Activated naive CD4-positive, alpha-beta T cell treated with anti-CD3 and anti-CD28 coated beads, Interleukin-2, amount 50 U/mL, for 16 hours (primary cell): ENCODE measurements at places on chromosomes 6 and 20.

- no peak for DNase-seq
Observed at GRCh38 chr20:400128-400453, 8.0 kb upstream of the RBCK1 start.

- no peak for DNase-seq
Observed at GRCh38 chr6:166023273-166023989, 144.2 kb downstream of the TBXT start.

DNA sequence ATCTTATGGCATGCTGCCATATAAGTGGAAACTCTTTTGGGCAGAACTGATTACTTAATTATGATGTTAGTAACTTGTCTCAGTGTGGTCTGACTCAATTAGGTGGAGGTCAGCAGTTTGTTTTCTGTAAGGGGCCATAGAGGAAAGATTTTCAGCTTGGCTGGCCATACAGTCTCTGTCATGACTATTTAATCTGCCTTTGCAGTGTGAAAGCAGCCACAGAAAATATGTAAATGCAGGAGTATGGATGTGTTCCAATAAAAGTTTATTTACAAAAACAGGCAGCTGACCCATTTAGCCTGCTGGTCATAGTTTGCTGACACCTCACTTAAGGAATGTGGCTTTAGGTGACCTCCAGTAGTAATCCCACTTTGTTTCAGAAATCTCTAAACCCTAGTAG, 700.7 kb downstream of the EPM2A start:
- DNase-seq = no peak

DNA sequence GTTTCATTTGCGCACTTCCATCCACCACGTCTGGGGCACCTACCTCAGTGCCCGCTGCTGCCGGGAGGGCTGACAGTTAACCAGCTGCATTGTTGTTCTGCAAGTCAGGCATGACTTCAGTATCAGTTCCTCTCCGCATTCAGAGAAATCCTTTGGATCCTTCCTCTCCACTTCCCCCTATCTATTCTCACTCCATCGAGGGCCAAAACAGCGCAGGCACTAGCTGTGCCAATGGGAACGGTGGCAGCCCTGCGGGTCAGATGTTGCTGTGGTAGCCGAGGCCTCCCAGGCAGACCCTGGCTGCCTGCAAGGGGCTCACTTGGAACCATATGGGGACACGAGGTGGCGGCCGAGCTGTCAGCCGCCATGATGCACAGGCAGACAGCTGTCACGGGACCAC, 64.2 kb upstream of the INSM1 start:
- DNase-seq = no peak

DNA sequence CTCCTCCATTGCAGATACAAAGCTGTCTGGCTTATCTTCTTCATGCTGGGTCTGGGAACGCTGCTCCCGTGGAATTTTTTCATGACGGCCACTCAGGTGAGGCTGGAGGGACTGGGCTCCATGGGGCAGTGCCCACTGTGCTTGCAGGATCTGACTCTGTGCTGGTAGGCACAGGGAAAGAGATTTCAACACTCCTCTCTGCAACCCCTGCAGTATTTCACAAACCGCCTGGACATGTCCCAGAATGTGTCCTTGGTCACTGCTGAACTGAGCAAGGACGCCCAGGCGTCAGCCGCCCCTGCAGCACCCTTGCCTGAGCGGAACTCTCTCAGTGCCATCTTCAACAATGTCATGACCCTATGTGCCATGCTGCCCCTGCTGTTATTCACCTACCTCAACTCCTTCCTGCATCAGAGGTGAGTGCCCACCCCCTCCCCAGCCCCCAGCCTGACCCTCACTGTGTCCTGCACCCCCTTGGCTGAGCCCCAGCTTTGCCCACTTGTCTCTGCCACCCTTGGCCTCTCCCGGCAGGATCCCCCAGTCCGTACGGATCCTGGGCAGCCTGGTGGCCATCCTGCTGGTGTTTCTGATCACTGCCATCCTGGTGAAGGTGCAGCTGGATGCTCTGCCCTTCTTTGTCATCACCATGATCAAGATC, 6.1 kb downstream of the SLC29A1 start:
- DNase-seq = no peak

DNA sequence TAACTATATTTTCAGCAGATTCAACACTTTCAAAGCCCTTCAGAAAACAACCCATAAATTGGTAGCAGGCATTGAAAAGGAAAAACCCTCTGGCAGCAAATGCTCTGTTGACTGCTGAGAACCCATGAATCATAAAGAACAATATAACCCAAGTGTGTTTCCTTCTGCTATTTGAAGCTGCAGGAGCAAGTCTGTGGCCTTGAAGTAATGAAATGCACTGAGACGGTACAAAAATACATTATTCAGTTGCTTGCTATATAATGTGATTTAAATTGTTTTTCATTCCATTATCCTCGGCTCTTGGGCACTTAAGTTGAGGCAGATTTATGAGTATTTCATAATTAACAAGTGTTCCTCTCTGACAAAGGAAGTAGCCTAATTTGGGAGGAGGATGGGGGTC, 40.6 kb upstream of the SAMD5 start:
- DNase-seq = no peak

- DNase-seq = peak; percentile 50
Observed at GRCh38 chr20:62953839-62954703, 1.6 kb downstream of the SLC17A9 start.

GRCh38 chr6:149457316-149457884, 27.4 kb downstream of the ZC3H12D start:
- no peak for DNase-seq

DNA sequence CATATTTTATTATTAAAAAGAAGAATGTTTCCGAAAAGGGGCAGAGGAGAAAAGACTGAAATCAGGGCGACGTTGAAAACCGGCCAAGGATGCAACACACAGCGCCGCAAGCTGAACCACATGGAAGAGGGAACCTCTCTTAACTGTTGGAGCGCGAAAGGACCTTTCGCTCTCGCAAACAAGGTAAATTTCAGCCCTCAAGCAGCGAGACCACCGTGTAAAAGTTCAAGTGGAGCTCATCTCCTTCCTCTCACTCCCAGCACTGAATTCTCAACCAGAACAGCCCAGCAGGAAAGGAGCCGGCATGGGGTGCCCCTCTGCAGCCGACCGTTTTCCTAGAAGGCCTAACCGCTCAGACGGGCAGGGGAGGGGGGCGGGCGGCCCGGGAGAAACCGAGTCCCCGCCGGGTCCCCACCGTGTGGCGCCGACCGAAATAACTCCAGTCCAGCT, 621 bp downstream of the GPR63 start:
- no peak for DNase-seq

- DNase-seq = no peak
Observed at GRCh38 chr6:118536478-118536877, 11.6 kb upstream of the PLN start.

DNA sequence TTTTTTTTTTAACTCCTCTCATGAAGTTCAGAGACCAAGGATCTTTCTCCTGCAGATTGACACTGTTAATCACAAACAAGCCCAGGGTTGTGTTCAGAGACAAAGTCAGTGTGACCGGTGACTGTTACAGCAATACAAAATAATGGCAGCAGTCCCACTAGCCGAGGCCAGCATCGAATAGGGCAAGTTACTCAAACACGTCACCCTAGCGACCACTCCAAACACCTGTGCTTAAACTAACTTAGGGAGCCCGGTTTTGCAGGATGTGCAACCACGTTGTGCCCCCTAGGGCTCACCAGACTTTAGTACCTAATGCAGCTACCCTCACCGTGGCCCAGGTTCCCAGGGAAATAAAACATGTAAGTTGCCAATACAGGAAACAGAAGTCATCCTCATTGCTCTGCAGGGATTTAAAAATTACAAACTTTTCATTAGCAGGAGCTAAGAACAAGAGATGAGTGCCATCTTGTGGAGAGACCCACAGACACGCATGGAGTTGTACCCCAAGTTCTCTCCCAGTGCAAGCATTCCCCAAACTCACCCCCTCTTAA, 38.1 kb downstream of the FAM50B start:
- DNase-seq = no peak

DNA sequence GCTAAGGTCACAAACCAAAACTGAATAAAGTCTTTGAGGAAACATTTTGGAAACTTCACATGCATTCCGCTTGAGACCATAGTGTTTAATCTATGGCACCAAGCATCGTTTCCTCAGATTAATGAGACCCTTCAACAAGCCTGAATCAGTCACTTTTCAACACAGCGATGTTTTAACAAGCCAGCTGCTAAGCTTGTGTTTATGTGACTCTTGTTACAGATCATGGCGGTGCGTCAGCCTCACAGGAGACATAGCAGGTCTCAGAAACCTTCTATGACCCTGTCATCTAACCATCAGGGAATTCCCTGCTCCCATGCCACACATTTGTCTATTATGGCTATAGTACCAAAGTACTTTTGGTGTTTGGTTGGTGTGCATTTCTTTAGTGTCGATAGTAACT, 57.2 kb downstream of the MTFR2 start:
- DNase-seq = no peak

DNA sequence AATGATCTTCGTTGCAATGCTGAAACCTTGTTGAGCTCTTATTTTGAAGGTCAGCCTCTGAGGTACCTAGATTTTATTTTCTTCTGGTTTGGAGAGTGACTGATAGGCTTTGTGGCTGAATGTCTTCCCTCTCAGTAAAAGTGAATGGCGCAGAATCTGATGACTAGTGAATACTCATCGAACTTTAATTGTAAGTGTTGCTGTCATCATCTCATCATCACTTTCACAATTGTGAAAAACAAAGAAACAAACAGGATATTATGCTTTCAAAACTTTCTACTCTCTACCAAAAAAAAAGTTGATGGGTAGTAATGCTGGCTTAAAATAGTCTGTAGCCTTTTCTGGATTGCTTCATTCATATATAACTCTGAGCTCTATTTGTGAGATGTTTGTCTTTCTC, 239.5 kb upstream of the RAB32 start:
- DNase-seq = no peak

DNA sequence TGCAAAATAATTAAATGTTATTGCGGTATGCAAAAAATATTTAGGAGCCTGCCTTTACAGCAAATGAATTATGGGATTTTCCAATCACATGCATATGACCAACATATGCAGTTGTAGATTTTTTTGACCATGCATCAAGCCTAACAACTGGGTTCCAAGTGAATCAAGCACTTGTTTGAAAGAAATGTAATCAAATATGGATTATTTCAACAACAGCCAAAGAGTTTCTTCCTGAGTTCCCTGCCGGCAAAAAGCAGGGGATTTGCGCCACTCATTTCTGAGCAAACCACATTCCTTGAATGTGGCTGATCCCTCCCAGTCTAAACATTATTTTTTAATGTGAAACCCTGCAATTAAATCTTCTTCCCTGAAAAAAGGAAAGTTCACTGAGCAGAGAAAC, 100.1 kb upstream of the ADTRP start:
- no peak for DNase-seq

DNA sequence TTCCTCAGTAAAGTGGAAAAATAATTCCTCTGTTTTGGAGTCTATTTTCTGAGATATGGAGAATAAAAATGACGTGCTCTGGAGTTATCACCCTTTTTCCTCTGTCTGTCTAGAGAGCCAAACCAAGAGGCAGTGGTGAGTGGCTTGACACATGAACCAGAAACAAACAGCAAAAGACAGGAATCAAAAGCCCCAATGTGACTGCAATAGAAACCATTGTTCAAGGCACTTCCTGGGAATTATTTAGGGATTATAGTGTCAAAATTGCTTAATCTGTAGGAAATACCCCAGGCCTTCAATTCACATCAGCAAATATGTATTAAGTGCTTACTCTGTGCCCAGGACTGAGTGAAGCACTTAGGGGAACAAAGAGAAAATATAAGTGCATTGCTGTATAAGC, 560.4 kb upstream of the JAG1 start:
- DNase-seq = no peak

- DNase-seq = peak; percentile 30
Observed at GRCh38 chr6:119856136-119856535, 506.6 kb upstream of the MAN1A1 start.

DNA sequence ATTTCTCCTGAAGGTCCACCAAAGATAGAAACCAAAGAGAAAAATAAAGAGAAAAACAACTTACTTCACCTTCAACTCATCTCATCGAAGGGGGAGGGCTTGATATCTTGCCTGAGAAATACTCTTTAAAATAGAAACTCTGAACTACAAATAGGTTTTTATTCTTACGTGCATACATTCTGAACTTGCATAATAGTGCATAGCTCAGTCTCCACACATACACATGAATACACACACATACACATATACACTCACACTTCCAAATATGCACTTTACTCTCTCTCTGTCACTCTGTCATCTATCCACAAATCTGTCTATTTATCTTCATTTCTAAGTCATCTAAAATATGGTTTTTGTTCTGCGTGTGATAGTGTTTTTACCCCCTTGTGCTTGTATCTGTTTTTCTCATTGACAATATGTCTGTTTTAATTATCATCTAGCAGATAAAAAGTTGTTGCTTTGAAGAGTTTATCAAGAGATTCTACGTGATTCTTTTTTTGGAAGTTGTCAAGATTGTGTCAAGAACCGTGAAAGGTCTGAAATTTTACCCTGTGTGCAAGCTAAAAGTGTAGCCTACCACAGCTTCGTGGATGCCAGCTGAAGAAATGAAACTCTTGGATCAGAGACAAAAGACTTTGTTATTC, 468.8 kb downstream of the EPM2A start:
- no peak for DNase-seq

DNA sequence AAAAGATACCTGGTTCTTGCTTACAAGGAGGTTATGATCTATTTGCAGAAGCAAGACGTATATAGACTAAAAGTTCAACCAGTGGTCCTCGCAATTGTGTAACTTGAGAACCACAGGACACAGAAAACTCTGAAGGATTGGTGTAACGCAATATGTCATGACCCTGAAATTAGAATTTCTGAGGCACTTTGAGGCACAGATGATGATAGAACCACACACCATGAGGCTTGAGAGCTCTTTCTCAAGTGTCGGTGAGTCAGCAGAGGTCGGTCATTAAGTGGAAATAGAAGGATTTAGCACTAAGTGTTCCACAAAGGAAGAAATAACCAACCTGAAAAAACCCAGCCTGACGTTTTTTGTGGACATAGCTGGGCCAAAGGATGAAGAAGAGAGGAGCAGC, 15.3 kb upstream of the CCN2 start:
- no peak for DNase-seq

- DNase-seq = no peak
Observed at GRCh38 chr20:37007898-37008649, 56.6 kb upstream of the SAMHD1 start.

- DNase-seq = no peak
Observed at GRCh38 chr6:165976684-165977083, 191.0 kb downstream of the TBXT start.

GRCh38 chr6:89934685-89935366, 40.6 kb downstream of the GJA10 start:
- no peak for DNase-seq

- no peak for DNase-seq
Observed at GRCh38 chr6:108353853-108354252, 59.0 kb downstream of the AFG1L start.

- DNase-seq = no peak
Observed at GRCh38 chr6:119957195-119957594, 607.6 kb upstream of the MAN1A1 start.
